SIG-M5 (cell line): ENCODE measurements at places on chromosomes 11 and 22.

- no peak for DNase-seq
These were observed 2.3 kb downstream of the ASCL2 start for GRCh38 chr11:2267851-2268728.

DNA sequence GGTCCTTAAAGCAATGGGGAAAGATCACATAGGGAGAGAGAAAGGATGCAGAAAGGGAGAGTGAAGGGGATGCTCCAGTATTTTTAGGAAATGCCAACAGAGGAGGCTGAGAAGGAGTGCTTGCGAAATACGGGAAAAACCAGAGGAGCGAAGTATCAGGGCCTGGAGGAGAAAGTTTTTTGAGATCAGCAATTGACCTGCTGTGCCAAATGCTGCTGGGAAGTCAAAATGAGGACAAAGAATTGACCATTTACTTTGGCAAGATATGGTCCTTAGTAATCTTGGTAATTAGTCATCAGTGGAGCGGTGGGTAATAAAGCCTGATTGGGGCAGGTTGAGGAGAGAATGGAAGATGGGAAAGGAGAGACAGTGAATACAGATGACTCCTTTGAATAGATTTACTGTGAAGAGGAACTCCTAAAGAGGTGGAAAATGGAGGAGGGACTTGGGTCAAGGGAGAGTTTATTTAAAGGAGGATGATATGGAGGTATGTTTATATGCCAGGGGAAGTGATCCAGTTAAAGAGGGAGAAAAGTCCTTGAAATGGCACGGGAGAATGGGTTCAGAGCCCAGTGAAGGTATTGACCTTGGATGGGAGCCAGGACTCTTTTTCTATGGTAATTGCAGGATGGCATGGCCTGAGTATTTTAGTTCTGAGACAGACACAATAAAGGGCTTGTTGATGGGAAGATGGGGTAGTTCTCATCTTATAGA is 111.5 kb downstream of the PKNOX2 start:
- DNase-seq, result no peak

DNA sequence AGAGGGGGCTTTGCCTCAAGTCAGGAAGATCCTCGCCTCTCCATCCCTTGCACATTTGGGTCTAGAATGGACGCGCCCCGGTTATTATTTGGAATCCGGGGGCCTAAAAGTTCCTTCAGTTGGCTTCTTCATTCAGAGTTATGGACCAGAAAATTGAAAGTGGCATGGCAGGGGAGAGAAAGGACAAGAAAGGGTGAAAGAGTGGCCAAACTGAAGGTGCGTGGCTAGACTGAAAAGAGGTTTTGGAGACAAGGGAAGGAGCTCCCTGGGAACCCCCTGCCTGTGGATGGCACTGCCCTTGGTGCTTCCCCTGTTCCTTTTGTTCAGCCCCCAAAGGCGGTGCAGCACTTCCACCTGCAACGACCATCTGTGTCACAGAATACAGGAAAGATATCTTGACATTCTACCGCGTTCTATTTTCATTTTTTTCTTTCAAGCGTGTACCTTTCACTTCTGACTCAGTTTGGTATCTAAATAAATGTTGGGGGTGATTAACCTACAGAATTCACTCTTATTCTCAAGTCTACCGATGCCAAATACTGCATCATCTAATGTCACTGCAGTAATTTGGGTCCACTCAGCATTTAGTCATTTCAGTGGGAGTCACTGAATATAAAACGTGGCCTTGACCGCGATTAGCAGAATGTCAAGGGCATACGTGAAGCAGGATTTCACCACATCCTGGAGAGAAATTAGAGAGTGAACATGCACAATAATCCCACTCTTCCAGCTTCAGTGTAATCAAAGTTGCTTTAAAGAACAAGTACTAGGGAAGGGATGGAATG is 88.1 kb upstream of the ARHGAP32 start:
- DNase-seq, result no peak

DNA sequence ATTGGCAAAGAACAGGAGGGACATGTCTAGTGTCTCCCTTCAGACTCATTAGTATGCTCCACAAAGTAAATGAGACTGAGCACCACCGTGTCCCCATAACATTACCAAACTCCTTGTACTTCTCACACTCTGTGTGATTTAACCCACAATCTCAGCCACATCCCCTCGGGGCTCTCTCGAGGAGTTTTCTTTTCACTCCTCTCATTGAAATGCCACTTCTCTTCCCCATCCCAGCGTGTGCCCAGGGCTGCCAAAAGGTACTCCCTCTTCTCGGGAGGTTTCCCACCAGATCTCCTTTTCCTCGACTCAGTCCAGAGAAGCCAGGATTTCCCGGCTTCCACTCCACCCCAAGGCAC is 1.1 kb downstream of the RBFOX2 start:
- no peak for DNase-seq

DNA sequence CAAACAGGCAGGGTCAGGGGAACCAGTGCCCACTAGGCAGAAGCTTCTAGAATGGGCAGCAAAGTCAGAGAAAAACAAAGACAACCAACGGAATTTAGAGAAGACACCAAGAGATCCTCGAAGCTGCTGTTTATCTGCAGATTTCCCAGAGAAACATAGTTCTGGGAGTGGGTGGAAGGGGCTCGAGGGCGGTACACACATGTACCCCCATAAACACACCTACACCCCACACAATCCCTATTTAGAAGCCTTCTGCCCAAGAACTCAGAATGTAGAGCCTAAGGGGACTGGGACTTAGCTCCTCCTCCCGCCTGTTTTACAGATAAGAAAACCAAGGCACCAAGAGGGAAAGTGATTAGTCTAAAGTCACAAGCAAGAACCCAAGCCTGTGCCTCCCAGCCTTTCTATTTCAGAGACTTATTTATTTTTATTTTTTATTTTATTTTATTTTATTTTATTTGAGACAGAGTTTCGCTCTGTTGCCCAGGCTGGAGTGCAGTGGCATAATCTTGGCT is 6.4 kb downstream of the NPTXR start:
- DNase-seq, result no peak

DNA sequence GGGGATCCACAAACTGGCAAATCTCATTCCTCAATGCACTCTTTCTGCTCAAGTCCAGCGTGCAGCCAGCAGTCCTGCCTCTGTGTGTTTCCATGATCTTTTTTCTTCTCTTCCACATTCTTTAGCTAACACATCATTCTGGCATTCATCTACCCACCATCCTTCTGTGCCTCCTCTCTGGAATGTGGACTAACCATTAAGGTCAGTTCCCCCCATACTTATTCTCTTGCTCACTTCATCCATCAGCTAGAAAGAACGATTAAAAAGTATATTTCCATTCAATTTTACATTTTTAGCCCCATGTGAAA is 7.8 kb downstream of the KIRREL3 start:
- no peak for DNase-seq

GRCh38 chr22:25624476-25624875 is 60.0 kb downstream of the GRK3 start:
- DNase-seq, result no peak

DNA sequence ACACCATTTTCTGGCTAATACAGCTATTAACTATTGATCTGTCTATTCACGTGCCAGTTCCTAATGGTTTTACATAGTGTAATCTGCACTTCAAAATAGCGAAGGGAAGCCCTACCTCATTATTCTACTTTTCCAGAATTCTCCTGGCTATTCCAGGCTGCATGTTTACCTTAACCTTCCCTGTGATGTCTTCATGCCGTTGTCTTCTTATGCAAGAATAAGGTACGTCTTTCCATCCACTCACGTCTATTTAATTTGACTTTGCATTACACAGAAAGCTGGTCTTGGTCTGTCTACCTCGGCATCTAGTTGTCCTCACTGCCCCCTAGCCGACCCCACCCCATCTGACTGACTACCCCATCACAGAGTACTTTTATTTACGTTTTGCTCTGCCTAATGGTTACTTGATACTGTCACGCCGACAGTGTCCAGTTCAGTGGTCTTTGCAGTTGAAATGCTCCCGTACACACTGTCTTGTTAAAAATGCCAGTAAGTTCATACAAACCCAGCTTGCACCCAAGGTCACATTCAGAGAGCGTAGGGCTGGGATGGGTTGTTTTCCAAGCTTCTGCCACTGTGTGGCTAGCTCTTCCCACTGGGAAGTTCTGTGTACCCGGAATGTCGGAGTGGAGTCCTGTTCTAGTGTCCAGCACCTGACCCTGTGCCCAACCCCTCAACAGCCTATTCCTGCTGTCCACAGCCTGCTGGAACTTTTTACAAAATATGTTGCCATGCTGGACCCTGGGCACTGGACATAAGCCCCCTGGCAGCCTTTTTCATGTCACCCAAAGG is 15.0 kb downstream of the NEAT1 start:
- DNase-seq, result no peak

DNA sequence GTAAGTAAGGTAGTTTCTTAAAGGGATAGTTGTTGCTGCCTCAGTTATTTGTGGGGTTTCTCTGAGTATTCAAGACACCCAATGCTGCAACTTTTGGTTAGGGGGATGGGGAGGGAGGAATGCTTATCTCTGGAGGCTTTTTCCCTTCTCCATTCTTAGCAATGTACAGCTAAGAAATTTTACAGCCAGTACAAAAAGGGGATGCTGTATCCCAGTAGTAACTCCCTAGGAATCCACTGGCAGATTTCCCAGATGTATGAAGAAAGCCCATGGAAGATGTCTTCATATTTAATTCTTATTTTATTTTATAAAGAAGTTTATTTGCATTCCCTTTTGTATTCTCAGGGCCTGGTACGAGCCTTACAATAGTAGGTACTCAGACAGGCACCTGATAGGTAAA is 154.8 kb downstream of the ENTHD1 start:
- DNase-seq, result no peak

- no peak for DNase-seq
These were observed 517 bp downstream of the SPINDOC start for GRCh38 chr11:63813563-63814382.

GRCh38 chr11:84256618-84257017 is 970.5 kb upstream of the CCDC90B start:
- no peak for DNase-seq

GRCh38 chr11:128379587-128380580 is 207.5 kb downstream of the ETS1 start:
- no peak for DNase-seq

- DNase-seq, result no peak
These were observed 11.9 kb downstream of the VSIG10L2 start for GRCh38 chr11:125957618-125958332.

GRCh38 chr11:73530109-73530508 is 67.8 kb downstream of the FAM168A start:
- DNase-seq, result no peak

DNA sequence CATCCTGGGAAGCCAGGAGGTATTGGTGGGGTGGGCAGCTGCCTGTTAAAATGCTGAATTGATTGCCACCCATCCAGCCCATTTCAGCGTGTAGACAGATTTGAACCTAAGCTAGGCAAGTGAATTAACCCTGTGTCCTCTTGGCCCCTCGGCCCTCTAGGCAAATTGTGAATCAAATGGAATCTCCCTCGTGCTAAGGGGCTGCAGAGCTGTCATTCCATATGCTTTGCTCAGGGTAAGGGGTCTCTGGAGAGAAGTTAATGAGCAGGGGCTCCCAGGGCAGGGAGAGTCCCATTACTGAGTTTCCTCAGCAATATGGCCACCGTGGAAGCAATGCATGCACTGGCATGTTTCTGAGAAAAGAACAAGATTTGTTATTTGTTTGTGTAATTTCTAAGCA is 117.7 kb upstream of the RCN1 start:
- no peak for DNase-seq

GRCh38 chr11:133082453-133082781 is 449.9 kb downstream of the OPCML start:
- no peak for DNase-seq

DNA sequence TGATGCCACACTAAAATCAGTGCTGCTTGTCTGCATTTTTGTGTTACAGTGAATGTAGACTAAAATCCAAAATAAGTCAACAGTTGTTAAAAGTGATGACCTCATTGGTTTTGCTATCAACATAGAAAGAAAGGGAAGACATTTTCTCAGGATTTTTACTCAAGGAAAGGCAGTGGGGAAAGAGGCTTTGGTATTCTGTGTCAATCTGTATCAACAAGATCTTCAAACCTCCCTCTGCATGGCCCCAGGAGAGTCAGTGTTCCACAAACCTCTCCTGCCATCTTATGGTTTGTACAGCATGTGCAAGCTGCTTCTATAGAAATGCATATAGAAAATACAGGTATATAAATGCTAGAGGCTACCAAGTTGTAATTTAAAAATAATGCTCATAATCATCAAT is 13.8 kb upstream of the OR51M1 start:
- no peak for DNase-seq
